Activated CD4-positive, alpha-beta T cell treated with anti-CD3 and anti-CD28 coated beads, Interleukin-2, amount 50 U/mL, for 24 hours (primary cell): ENCODE measurements at places on chromosomes 11 and 22.

GRCh38 chr11:25065746-25066145, 568.9 kb downstream of the LUZP2 start:
- DNase-seq = no peak

DNA sequence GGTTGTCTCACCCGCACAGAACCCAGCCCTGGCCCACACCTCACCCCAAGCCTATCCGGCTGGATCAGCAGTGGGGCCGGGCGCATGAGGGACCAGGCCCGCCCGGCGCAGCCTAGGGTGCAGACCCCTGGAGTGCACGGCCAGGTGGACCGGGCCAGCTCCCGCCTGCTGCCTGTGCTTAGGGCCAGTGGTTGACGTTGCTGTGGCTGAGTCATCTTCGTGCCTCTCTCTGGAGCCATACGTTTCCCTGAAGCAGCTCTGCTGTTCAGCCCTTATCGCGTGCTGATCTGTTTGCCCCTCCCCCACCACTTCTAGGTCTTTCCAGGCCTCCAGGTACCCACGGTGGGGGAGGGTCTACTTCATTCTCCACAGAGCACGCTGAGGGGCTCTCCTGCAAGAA, 39.5 kb downstream of the CDKN1C start:
- no peak for DNase-seq

GRCh38 chr11:104291646-104292045, 127.7 kb upstream of the PDGFD start:
- DNase-seq = no peak

DNA sequence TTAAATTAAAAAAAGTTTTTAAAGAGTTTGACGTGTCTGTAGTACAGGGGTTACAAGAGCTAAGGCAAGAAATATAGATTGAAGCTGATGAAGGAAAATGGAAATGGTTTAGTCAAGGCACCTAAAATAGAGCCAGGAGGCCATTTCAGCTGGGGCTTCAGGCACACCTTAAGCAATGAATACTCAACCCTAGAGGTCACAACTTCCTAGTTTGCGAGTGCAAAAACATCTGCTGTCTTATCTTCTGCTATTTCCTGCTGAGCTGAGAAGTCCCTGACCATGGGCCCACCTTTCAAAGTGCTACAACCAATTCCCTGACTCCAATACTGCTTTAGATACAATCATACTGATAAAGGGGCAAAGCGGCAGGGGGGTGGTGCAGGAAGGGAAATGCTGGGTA, 87.4 kb downstream of the DLG2 start:
- DNase-seq = no peak

GRCh38 chr11:65833297-65834030, at the start of gene SNX32:
SNX32 (plus strand) TSS chr11:65833963; CDS start chr11:65834066, 103 bp downstream.
- peak; percentile 95 for DNase-seq

DNA sequence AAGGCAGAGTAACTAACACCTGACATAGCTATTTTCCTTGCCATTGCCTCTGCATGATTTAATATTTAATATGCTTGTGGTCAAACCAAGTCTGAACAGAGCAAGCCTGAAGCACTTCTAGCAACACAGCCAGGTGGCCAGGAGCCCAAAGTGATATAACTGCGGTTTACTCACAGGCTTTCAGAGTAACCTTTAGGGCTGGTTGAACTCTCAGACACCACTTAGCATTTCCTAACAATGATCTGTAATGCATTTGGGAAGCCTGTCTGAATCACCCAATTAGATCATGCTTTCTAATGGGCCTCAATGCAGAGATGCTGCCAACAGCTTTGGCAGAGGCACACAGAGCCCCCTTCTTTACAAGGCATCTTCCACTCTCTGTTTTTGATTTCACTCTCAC, 96.1 kb downstream of the FDX1 start:
- DNase-seq = no peak

DNA sequence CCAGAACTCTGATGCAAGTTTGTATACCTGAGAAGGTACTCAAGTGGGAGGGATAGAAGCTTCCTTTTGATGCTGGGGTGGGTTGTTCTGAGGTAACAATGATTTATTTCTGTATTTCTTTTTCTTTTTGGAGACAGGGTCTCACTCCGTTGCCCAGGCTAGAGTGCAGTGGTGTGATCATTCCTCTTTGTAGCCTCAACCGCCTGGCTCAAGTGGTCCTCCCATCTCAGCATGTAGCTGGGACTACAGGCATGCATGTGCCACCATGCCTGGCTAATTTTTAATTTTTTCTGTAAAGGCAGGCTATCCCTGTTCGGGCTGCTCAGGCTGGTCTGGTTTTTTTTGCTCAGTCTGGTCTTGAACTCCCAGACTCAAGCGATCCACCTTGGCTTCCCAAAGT, 7.9 kb downstream of the KDM2A start:
- DNase-seq = no peak

DNA sequence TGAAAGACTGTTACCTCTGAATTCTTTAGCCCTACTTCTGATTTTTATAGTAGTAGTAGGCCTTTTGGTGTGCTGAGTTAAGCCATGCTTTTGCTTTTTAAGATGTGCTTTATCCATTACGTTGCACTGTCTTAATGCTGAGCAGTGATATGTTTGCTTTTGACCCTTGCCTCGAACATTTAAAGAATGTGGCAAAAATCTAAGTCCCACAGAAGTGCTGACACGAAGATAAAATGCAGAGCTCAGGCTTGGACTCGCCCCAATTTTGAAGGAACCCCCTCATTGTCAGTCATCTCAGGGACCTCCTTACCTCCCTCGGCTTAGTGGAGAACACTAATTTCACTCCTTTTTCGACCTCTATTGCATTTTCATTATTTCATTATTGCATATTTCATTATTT, 272.9 kb downstream of the DDX10 start:
- DNase-seq = no peak

DNA sequence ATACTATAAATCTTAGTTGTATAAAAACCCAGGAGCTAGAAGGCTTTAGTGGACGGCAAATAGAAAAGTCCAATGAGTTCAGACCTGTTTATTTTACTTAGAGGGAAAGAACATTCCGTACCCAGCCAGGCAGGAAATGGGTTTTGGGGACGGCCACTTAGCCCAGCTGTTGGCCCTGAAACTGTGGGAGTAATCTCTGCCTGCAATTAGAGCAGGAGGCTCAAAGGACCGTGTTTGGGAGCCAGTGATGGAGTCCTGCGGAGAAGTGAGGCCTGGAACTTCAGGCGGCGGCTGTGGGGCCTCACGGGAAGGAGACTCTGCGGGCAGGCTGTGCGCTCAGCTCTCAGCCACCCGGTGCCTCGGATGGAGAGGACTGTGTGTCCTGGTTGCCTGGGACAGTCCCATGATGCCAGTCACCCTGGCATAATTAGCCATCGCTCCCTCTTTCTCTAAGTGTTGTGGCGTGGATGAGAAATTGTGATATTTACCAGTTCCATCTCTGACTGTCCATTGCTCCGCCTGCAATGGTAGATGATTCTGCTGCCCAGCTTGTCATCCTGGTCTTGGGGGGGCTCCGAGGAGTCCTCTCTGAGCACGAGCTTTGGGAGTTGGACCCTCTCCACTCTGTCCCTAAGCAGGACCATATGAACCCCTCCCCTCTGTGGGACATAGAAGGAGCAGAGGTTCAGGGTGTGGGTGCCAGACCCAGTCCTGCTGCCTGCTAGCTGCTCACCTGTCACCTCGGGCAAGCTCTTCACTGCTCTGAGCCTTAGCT, 530.3 kb downstream of the TBC1D22A start:
- DNase-seq = no peak

- DNase-seq = no peak
Measured at GRCh38 chr11:14095882-14096281, 133.4 kb downstream of the SPON1 start.

- DNase-seq = no peak
Measured at GRCh38 chr11:5384335-5384734, 723 bp downstream of the OR51M1 start.

GRCh38 chr11:105110688-105111030, 28.9 kb downstream of the CARD18 start:
- no peak for DNase-seq

DNA sequence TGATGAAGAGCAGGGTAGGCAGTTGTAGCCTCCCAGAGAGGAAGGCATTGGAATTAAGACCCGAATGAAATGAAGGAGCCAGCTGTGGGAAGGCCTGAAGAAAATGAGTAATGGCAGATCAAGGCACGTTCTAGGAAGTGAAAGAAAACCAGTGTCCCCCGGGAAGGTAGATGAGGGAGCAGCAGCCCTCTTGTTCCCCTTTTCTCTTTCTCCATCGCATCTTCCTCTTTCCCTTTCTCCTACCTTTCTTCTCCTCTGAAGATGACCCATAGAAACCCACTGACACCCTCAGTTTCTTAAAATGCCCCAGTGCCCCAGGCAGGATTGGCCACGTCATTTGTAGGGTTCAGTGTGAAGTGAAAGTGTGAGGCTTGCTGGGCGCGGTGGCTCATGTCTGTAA, 172.6 kb upstream of the SEZ6L start:
- no peak for DNase-seq

DNA sequence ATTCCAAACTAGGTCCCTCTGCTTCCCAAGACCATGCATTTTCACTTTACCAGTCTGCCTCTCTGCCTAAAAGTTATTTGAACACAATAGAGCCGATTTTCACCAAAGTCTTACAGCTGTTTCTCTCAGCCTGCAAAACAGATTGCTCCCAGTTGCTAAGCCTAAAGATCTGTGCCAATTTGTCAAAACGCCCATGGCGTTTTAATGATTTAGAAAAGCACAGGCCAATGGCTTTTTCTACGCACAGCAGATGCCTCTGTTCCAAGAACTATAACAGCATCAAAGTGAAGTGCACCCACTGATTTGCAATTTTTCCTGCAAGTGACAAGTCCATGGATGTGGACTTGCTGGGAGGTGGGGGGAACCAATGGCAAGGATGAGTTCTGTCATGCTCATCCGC, 173.9 kb upstream of the SYN3 start:
- DNase-seq = no peak

- DNase-seq = no peak
Measured at GRCh38 chr22:42171946-42172719, 41.5 kb upstream of the CYP2D6 start.

GRCh38 chr22:23233752-23234408, 53.6 kb downstream of the BCR start:
- no peak for DNase-seq

DNA sequence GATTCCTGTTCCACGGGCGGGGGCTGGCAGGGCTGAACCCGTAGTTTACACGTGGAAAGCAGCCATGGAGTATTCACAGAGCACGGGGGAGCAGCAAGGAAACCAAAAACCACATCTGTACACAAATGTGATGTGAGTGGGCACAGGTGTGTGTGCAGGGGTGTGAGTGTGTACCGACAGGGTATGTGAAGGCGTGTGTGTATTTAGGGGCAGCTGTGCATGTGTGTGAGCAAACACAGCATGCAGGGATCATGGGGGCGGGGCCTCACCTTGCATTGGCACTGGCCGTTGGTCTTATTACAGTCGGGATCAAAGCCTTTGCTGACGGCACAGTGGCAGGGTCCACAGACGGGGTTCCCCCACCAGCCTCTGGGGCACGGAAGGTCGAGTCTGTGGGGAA, 58.4 kb downstream of the TRMU start:
- no peak for DNase-seq

DNA sequence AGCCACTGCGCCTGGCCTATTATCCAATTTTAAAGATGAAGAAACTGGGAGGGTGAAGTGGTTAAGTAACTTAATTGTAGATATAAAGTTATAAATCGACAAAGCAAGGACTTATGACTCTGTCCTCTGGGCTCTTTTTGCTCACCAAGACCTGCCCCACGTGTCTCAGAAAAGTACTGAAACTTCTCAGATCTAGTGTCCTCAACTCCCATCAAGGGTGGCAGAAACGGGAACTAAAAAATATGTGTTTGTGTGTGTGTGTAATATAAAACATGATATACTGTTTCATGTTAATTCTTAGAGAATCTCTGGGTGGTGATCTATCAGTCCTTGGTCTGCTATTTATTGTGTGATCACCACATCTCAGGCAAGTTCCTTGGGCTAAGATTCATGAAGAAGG, 104.9 kb downstream of the GAB2 start:
- DNase-seq = no peak

DNA sequence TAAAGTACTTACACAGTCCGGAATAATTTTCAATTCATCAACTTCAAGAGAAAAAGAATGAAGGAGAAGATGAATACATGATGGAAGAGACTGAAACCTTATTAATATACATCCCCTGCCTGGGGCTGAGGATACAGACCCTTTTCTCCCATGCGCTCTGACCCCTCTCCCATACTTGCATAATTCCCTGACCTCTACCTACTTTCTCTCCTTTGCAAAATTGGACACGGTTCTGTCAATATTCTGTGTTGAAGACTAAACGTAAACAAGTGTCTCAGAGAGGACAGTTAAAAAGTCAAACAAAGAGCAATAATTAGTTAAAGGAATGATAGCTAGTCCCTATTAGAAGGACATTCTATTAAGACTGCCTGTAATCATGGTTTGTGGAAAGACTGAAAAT, 7.5 kb downstream of the PRDM10 start:
- no peak for DNase-seq

DNA sequence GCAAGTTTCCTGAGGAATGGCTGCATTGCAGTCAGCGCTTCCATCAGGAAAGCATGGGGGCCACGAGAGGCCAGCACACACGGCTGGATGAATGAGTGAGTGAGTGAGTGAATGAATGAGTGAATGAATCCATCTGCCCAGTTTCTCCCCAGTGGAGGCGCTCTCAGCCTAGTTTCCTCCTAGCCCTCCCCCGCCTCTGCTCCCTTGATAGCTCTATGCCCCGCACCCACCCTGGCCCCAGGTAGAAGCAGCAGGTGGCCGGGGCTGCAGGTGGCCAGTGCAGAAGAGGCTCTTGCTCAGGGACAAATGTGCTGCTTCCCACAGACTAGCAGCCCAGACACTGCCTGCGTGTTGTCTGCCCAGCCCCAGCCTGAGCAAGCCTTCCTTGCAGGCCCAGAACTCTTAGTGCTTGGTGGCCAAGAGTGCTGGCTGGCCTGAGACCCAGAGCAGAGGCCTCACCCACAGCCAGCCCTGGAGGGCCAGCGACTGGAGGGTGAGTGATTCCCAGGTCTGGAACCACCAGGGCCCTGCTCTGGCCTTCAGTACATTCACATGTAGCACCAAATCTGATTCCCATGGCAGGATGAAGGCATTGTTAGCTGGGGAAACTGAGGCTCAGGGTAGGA, 31.1 kb upstream of the PDGFB start:
- no peak for DNase-seq

DNA sequence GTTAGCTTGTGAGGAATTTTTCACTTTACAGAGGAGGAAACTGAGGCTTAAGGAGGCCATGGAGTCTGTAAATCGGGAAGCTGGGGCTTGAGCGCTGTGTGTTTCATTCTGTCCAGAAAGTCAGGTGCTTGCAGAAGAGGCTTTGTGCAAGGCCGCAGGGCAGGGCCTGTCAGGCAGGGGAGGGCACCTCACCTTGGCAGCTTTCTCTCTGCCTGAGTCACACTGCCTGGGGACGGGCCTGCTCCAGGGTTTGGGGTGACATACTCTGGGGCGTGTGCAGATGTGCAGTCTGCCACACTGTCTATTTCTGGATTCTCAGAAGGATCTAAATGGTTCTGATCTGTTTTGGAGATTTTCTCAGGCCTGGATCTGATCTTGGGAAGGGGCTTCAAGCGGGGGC, 8.4 kb downstream of the INCENP start:
- DNase-seq = no peak

GRCh38 chr11:92109466-92109865, 115.2 kb upstream of the FAT3 start:
- no peak for DNase-seq

DNA sequence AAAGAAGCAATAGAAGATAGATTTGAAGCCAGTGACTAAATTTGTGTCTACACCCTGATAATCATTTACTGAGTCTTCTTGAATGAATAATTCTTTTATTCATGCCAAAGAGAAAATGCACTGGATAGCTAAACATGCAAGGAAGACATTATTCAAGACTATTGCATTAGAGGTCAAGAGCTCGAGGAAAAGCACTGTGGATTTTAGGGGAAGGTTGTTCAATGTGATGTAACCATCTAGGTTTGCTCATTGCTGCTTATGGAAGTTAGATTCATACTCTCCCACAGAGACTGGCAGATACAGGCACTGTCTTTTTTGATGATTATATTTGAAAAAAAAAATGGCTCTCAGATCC, 682.1 kb downstream of the KCNA4 start:
- DNase-seq = no peak
